Adrenal gland (tissue), 19 donors: ENCODE measurements at places on chromosomes 12 and 14.
A peak's percentile ranks its signal among the peaks of the same experiment; 100 is the strongest.

GRCh38 chr12:80241576-80242273 is 142.4 kb downstream of the OTOGL start:
- DNase-seq: no peak

DNA sequence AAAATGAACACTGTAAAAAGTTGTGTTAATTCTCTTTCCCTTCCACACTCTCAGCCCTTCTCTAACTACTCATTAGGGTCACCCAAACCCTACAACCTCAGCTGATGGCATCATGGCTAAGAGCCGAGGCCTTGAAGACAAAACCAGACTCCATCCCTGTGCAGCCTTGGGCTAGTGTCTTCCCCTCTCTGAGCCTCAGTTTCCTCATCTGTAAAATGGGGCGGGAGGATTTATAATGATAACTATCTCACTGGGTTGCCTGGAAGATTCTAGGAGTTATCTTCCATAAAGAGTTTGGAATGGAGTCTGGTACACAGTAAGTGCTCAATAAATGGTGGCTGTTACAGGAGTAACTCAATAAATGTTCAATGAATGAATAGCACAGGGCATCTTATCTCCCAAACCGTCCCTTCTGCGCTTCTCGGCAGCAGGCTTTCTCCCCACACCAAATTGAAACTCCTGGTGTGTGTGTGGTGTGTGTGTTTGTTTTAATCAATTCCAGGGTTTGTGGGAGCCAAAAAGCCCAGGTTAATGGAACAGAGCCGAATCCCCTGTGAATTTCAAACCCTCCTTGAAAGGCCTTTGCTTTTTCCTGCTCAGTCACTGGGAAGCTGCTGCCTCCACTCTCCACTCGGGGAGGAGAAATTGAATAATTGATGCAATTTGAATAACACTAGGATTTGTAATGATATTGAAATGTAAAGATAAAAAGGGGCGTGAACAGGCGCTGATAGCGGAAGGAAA is 61.2 kb upstream of the FAM222A start:
- no peak for DNase-seq

- DNase-seq: no peak
These were observed 347.4 kb downstream of the DPF3 start for GRCh38 chr14:72546344-72547016.

GRCh38 chr14:90489916-90490719 is 93.3 kb downstream of the CALM1 start:
- no peak for DNase-seq

- no peak for DNase-seq
These were observed 4.9 kb upstream of the PTCSC3 start for GRCh38 chr14:36181417-36181816.

GRCh38 chr12:121537814-121538698 is 42.8 kb downstream of the KDM2B start:
- DNase-seq: no peak

GRCh38 chr12:45731190-45731775 is 1.8 kb downstream of the ARID2 start:
- no peak for DNase-seq

GRCh38 chr12:122306407-122306806 is 40.1 kb upstream of the VPS33A start:
- DNase-seq: no peak

- no peak for DNase-seq
These were observed 41.0 kb downstream of the RIMBP2 start for GRCh38 chr12:130675121-130675520.

GRCh38 chr14:77011245-77011644 is 17.3 kb downstream of the IRF2BPL start:
- no peak for DNase-seq

DNA sequence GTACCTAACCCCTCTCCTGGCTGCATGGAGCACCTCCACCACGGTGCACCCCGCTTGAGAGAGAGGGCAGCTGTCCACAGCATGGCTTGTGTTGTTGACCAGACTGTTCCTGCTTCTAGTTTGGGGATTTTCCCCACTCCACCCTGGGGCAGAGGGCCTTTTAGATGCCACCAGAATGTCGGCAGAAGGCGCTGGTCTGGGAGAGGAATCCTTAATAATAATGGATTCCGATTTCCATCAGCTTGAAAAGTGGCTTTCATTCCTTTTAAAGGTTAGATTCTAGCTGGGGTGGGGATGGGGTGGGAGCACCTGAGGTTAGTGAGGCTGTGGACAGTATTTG is 1.8 kb downstream of the ESRRB start:
- DNase-seq: no peak

DNA sequence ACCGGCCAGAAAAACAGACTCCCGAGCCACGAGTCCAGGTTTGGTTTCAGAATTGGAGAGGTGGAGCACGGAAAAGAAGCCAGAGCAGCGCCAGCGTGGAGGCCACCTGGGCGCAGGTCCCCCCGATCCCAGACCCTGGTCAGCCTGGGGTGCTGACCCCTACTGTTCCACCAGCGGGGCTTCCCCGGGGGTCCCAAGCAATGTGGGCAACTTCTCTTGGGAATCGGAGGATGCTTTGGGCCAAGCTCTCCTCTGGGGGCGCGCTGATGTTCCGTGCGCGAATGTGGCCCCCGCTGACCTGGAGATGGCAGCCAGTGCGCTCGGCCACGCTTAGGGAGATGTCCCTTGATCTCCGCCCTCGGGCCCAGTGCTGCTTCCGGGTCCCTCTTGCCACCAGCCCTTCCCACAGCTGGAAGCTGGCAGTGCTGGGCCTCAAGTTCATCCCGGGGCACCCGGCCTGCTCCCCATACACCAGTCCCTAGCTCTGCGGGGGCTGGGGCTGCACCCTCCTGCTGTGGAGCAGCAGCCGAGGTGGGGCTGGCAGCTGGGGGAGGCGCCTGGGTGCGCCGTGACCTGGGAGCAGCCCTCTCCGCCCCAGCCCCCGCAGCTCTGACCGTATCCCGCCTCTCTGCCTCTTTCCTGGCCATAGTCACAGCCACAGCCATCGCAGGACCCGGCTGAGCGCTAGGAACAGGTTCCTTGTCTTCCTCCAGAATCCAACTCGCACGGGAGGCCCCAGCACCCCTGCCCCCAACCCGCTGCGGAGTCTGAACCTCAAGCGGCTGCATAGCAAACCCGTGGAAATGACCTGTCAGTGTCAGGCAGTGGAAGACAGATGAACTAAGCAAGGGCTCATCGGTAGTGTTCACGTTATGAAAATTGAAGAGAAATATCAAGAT is 91.2 kb downstream of the RCOR1 start:
- DNase-seq: no peak

DNA sequence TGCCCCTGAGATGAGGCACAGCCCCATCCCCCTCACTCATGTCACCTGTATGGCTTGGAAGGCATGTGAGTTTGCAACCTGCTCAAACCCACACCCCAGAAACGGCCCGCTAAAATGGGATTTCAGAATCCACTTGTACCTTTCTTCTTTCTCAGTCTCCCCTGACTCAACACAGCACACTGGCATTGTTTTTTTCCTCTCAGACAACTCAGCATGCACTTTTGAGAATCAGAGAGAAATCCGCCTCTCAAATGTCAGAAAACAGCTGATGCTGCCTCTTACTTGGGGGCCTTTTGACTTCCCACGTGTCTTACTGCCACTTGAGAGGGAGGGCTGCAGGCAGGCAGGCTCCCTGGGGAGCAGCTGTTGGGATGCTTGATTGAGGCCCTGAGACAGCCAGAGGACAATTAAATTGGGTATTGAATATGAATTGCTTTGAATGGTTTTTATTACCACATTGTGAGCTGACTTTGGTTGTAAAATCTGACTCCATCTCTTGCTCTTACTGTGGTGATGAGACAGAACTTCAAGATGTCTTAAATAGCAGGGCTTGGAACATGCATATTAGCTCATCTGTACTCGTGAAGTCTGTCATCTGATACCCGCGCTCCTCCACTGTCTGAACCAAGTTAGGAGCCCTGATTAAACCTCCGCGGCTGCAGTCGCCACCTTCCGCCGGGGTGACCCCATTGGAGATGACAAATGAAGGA is 96.6 kb downstream of the APAF1 start:
- DNase-seq: no peak

- DNase-seq: peak; percentile 63
These were observed 41.6 kb upstream of the CAPRIN2 start for GRCh38 chr12:30796313-30796780.

DNA sequence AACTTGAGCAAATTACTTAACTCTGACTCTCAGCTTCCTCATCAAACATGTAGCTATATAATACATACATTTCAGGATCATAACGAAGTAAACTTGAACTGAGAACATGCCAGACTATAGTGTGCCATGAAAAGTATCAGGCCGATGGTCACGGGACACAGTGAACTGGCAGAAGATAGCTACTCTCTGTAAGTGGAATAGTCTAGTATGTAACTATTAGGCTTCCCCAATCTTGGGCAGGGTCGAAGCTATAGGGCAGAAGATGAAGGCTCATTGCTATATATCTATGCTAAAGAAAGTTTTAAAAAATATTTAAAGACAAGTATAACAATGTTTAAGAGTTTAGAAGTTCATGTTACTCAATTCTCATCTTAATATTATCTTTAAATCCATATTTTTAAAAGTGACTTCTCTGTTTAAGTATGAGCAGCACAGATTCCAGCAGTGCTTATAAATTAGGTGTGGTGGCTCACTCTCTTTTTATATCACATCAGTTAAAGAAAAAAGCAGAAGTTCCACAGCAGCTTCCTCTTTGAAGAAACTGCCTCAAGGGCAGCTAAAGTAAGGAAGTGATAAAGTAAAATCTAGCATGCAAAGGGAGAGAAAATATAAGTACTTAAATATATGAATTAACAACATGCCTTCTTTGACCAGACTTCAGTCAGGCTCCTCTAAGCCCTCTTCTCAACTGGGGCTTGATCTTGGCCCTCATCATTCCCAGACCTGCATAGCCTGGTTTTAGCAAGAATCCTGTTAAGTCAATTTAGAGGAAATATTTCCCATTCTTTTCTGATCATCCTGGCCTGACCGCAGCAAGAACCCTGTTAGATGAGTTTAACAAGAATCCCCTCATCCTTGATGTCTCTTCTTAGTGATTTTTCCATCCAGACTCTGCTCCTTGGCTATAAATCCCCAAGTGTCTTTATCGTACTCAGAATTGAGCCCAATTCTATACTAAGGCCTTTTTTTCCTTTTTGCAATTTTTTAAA is 8.4 kb upstream of the GLIPR1 start:
- DNase-seq: no peak

DNA sequence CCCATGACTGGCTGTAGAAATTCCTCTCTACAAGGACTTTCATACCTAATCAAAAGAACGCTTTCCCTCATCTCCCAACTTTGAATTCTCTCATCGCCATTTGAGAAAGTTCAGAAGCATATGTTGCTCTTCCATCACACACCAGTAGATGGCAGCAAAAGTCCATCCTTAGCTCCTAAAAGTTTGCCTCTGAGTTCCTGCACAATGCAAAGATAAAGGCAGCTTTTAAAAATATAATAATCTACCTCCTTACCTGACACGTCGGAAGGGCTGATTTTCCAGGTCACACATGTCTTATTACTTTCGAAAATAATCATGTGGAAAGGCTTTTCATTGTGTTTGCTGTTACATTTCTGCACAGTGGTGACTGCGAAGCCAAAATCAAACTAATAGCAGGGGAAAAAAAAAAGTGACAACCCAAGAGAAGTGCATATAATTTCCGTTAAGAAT is 456.7 kb upstream of the SEL1L start:
- peak; percentile 29 for DNase-seq

GRCh38 chr14:100173353-100173752 is 13.9 kb upstream of the DEGS2 start:
- DNase-seq: no peak

- DNase-seq: no peak
These were observed 9.0 kb downstream of the DAZAP2 start for GRCh38 chr12:51247523-51248206.

DNA sequence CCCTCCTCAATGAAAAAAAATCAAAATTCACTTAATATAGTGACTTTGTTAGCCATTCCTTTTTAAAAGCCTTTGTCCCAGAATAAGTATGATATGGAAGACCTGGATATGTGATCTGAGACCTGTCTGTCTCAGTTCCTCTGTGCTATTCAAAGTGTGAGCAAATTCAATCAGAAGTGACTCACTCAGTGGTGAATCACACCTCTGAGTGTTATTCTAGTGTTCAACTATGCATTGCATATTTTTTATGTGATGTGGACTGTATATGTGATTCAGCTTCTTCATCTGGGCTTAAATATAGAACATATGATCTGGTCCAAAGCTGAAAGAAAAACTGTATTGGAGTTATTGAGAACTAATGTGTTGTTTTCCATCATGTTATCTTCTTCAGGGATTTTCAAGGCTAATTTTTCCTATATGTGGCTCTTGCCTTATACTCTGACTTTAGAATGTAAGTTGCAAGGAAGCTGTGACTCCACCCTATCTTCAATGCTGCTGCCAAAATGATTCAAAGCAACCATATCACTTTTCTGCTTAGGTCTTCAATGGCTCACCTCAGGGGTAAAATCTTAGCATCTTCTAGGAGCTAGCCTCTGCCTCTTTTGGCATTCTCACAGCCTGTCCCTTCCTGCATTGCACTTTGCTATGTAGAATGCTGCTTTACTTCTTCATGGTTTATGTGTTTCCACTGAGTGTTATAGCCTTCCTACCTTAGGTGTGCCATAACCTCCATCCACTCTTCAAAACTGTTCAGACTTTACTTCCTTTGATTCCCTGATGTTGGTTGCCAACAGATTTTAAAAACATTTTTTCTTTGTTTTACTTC is 169.8 kb downstream of the OTOGL start:
- DNase-seq: no peak

DNA sequence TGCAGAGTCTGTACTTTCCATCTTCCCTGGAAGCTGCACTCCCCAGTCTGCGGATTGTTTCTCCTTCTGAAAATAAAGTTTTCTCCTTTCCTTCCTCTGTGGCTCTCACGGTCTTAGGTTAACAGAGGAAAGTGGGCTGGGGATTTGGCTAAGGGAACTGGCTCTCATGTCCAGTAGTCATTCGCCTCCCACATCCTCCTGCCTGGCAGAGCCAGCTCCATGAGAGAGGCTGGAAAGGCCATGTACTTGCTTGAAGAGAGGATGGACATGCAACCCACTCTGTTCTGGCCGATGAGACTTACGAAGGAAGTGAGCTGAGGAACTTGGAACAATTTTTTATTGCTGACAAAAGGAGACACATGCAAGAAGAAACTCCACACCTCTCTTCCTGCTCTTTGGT is 18.9 kb upstream of the RGS6 start:
- no peak for DNase-seq
